CD4-positive, alpha-beta T cell treated with Interferon alpha-2 for 1 hour (primary cell): ENCODE measurements at places on chromosomes 6 and 20.

DNA sequence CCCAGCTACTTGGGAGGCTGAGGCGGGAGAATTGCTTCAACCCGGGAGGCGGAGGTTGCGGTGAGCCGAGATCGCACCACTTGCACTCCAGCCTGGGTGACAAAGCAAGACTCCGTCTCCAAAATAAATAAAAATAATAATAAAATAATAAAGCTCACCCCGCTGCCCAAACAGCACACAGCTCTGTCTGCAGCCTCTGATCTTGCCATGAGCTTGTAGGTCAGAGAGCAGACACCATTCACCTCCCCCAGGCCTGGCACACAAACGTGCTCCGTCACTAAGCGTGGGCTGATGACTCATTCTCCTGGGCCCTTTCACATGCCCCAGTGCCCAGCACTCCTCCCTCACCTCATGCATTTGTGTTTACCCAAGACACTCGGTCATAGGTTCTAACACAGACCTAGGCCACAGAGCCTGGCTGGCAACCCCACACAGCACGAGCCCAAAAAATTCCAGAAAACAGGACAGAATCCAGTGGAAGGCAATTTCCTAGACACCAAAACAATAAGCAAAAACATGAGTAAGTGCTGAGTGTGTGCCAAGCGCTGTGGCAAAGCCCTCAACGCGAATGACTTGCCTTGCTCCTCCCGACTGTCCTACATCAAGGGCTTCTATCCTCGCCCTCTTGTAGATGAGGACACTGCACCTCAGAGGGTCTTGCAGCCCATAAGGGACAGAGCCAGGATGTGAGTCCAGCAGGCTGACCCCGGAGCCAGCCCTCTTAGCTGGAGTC is 18.0 kb downstream of the ATP9A start:
- DNase-seq = no peak

- no peak for DNase-seq
Observed at GRCh38 chr6:133637874-133638273, 251.0 kb upstream of the TCF21 start.

GRCh38 chr6:150250826-150251225 is 108.0 kb downstream of the PPP1R14C start:
- DNase-seq = no peak

DNA sequence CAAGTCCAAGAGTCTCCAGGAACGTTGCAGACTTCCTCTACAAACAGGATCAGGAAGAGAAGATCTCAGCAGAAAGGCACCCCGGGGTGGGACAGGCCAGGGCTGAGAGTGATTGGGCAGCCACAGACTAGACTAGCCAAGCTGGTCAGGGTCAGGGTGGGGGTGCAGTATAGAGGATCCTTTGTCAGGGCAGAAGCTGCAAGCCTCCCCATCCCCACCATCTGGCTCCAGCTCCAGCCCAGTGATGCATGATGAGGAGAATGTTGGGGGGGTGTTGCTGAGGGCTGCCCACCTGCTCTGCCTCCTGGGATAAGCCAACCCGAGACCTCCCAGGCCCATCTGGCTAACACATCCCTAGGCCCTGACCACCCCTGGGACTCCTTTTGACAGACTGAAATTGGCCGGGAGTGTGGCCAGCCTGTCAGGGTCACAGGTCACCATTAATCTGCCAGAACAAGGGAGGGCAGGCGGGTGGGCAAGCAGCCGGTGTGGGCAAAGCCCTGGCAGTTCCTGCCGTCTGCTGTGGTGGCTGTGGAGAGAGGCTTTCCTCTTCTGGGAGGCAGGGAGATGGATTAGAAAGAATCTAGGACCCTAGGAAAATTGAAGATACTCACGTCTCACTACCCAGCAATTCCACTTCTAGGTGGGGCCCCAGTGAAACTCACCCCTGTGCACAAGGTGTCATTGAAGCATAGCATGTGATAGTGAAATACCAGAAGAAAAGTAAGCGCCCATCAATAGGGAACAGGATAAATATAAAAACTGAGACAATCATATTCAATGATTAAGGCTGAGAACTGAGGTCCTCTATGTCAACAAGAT is 22.1 kb upstream of the SNTA1 start:
- DNase-seq = no peak
